NCI-H774 (cell line): ENCODE measurements at places on chromosomes 1 and 21.

GRCh38 chr1:224513787-224514209 lies 79.2 kb upstream of the WDR26 start:
- peak; percentile 84 for DNase-seq

- no peak for DNase-seq
Measured at GRCh38 chr1:228488818-228489674, 1.9 kb downstream of the RNF187 start.

- DNase-seq, result no peak
Measured at GRCh38 chr1:158075078-158075477, 81.6 kb downstream of the KIRREL1 start.

- DNase-seq, result no peak
Measured at GRCh38 chr1:215777370-215777925, 210.3 kb downstream of the KCTD3 start.

DNA sequence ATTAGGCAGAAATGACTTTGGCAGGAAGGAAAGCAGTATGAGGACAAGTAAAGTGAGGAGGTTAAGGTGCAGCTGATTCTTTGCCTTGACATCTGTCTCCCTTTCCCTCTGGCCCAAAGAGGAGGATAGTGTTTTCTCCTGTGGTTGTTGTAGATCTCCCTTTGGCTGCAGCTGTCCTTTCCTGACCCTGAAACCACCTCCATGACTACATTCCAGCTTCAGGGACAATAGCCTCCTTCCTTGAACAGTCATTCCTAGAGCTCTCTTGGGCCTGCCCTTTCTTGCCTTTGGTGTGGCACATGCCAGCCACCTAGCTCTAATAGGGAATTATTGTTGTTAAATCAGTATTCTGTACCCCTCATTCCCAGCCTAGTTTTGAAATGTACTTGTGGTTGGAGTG lies 6.2 kb downstream of the ZMYM1 start:
- DNase-seq, result no peak

GRCh38 chr1:94783342-94784189 lies 36.6 kb upstream of the SLC44A3 start:
- DNase-seq, result no peak

DNA sequence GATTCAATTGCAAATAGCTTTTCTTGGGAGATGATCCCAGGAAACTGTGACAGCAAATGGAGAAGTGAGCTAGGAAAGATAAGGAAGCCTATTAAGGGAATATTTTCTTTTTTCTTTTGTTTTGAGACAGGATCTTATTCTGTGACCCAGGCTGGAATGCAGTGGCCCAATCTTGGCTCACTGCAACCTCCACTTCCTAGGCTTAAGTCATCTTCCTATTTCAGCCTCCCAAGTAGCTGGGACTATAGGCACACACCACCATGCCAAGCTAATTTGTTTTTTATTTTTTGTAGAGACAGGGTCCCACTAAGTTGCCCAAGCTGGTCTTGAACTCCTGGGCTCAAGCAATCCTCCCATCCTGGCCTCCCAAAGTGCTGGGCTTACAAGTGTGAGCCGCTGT lies 433.7 kb downstream of the RPS6KC1 start:
- DNase-seq, result no peak

GRCh38 chr21:41217671-41218385 lies 49.9 kb downstream of the BACE2 start:
- DNase-seq, result no peak

- DNase-seq, result peak; percentile 78
Measured at GRCh38 chr1:30886710-30887428, 21.7 kb downstream of the SDC3 start.

- DNase-seq, result no peak
Measured at GRCh38 chr1:109225711-109226445, 12.2 kb downstream of the SARS1 start.

- no peak for DNase-seq
Measured at GRCh38 chr1:114236517-114236916, 82.8 kb upstream of the SYT6 start.

DNA sequence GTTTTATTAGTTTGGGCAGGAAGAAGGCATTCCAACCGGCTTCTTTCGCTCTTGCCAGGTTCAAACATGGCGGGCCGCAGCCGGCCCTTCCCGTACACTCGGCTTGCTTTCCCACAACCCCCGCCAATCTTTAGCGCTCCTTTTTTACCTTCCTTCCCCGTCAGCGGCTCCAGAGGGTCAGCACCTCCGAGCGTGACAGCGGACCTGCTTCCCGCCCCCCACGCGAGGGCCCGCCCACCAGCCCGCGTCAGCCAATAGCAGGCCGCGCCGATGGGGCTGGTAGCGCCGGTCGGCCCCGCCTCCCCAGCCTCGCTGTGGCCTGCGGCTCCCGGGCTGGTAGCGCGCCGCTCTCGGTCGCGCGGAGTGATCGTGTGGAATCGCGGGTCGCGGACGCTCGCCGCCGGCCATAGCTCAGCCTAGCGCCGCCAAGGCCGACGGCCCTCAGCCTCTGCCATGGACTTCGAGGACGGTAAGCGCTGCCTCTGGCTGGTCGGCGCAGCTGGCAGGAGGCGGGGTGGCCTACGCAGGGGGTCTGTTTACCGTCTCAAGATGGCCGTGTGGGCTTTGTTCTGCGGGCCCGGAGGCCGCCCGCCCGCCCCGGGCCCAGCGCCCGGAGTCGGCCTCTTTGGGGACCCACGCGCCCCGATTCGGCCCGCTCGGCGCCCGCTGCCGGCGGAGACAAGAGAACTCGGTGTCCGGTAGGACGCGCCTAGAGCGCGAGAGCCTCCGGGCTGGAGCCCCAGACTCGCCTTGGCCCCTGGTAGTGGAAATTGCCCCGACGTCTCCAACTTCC lies at the start of gene ZNF326:
Gene ZNF326 (plus strand): TSS at position 306 of the 793 bp plus-strand sequence. CDS start 148 bp downstream, at position 454.
- DNase-seq, result peak; percentile 92

GRCh38 chr1:231883382-231883781 lies 256.8 kb downstream of the DISC1 start:
- peak; percentile 17 for DNase-seq

DNA sequence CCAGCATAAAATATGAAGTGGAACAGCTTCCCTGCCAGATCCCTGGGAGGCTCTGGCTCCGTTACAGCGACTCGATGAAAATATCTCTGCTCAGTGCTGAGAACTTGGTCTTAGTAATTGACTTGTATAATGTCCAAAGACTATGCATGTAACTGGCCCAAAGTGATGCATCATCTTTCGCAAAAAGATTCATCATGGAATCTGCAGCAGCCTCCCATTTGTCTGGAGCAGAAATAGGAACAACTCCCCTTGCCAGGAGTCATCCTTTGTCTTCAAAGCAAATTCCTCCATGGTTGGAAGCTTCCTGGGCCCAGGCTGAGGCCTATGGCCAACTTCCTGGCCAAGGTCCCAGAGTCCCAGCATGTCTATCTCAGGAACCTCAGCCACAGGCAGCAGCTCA lies 16.9 kb upstream of the SLC6A17 start:
- DNase-seq, result no peak

DNA sequence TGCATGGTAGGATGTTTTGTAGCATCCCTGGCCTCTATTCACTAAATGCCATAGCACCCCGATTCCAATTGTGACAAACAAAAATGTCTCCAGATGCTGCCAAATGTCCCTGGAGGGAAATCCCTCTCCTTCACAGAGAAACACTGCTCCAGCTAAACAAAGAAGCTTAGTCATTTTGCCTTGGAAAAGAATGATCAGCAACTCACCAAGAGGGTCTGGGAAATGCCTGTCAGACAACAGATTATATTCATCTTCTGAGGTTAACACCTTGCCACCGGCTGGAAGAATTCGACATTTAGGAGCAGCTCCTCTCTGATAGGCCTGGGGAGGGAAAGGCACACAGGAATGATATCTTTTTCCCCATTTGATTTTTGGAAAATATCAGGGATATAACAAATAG lies 84.4 kb downstream of the NIBAN1 start:
- no peak for DNase-seq

GRCh38 chr1:160548960-160549664 lies 26.1 kb upstream of the SLAMF6 start:
- DNase-seq, result peak; percentile 20

GRCh38 chr1:223737342-223737741 lies 25.0 kb downstream of the CAPN2 start:
- no peak for DNase-seq

DNA sequence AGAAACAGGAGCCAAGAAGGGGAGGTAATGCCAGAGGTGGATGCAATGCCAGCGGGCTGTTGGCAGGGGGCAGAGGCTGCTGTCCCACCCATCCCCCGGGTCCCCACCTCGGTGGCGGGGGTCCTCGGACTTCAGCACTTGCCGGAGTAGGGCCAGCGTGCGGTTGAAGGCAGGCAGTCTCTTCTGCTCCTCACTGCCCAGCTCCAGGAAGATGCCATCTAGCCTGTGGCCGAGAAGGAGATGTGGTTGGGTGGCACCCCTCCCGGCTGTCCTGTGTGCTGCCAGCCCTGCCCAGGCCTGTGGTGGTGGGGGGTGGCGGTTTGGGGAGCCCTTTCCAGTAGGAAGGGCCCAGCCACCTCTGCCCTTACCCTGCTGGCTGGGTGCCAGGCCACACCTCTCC lies 13.5 kb downstream of the TTC22 start:
- DNase-seq, result no peak

DNA sequence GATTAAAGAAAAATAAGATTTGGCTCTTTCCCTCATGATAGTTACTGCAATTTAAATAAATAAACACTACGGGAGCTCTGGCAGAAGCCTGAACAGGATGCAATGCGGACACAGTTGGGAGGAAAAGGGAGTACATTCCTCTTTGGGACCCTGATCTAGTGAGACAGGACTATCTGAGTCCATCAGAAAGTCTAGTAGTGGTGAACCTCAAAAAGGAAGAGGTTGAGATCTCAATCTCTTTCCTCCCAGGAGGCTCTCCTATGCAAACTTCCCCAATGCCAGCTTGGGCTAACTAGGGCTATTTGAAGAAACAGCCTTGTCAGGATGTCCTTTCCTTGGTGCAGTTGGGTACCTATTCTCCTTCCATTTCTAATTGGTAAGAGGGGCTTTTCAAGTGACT lies 4.9 kb upstream of the ABCD3 start:
- no peak for DNase-seq

- DNase-seq, result peak; percentile 39
Measured at GRCh38 chr1:7262611-7263010, 477.4 kb downstream of the CAMTA1 start.

DNA sequence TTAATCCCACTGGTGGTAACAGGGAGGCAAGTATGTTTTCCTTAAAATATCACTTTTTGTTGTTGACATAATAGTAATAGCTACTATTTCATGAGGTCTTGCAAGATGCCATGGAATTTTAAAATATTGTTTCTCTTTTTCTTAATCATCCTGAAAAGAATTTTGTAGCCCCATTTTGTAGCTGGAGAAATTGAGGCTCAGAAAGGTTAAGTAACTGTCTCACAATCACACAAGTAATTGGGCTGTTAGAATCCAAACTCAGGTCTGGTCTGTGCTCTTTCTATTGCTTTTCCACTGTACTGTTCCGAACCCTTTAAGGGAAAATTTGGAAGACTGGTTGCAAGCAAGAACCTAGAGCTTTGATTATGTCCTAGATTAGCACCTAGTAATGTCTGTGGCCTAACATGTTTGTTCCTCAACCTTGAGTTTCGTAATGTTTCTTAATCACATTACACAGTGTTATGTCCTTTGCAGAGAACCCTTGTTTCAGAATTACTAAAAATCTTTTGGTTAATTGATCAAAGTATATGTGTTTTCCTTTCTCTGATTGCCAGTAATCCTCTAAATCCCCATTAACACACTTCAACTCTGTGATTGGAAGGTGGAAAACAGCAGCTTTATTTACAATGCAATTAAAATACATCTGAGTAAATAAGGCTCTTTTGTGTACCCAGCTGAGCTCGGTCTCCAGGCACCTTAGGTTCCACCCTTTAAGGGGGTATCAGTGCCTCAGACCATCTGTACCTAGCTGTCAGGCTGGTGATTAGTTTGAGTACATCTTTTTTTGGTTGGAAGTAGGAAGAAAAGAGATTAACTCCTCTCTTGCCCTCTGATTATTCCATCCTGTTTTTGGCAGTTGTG lies 10.4 kb downstream of the LRRC42 start:
- peak; percentile 80 for DNase-seq

- no peak for DNase-seq
Measured at GRCh38 chr1:108657356-108658080, 3.4 kb downstream of the HENMT1 start.

- no peak for DNase-seq
Measured at GRCh38 chr1:178411756-178412399, 84.9 kb downstream of the CLEC20A start.

DNA sequence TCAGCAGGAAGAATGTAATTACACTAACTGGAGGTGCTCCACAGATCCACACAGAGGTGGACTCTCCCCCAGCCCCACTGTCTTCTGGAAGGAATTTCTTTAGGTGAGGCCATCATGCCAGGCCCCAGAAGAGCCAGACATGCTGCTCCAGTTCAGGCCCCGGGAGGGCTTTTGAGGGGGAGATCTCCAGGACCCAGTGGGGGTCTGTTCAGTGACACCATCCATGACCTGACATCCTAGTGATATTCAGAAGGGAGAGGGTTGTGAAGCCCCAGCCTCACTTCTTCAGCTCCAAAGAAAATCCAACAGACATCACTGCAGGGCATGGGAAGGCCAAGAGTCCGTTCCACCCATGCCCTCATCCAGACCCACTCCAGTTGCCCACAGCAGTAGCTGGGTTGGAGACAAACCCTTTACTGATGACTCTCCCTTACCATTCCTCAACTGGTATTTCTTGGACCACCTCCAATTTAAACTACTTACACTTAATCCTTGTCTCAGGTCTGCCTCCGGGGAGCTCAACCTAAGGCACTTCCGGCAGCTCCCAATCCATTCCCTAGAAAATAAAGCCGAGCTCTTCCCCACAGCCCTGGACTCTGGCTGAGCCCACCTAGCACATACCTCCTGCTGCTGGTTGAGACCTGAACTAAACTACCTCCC lies 39.2 kb downstream of the CSMD2 start:
- DNase-seq, result no peak

DNA sequence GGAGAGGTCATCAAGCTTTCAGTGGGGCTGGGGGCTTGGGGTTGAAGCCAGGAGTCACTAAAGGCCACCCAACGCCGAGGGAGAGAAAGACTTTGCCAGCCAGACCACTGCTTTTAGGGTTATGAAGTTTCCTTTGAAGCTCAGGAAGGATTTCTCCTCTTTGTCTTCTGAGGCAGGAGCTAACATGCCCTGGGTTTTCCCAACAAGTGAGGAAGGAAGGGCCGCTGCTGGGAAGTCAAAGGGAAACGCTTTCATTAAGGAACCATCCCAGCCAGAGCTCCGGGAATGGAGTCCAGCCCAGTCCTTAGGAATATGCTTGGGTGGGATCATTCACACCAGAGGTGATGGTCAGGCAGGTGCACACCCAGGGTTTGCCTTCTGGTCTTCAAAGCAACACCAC lies 436.9 kb downstream of the PRDM2 start:
- DNase-seq, result no peak
